ENCODE measurements at places on chromosomes 12 and 14.

DNA sequence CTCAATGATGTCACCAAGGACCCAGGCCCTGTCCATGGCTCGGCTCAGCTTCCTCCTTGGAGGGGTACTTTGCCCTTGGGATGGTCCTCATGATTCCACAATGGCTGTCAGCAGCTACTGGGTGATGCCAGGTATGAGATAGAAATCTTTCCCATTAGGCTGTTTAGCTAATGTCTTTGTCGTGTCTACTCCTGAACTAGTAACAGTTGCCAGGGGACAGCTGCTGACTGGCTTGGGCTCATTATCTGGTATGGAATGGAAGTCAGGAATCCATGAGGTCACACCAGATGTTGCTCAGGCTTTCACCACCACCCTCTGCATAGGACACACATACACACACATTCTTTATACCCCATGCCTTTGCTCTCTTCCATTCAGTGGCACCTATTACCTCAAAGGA is 9.2 kb downstream of the PRPH start:
- DNase-seq: no peak

- no peak for DNase-seq
These were observed 75.3 kb upstream of the DUSP6 start for GRCh38 chr12:89427508-89428156.

DNA sequence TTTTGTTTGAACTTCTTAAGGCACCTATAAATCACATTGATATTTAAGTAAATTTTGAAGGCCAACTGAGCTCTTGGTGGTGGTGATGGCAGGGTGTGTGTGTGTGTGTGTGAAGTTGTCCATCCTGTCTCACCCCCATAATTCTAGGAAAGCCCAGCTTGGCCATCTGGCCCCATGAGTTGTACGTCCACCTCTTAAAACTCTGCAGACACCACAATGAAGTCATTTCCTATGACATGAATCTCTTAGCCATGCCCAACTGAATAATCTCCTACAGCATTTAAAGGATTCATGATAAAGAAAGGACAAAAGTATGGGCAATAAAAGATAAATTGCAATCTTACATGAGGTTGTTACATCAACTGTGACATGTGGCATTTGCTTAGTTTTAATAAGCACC is 123.4 kb downstream of the TTC7B start:
- no peak for DNase-seq

GRCh38 chr14:100871234-100872186 is 32.0 kb downstream of the RTL1 start:
- no peak for DNase-seq

DNA sequence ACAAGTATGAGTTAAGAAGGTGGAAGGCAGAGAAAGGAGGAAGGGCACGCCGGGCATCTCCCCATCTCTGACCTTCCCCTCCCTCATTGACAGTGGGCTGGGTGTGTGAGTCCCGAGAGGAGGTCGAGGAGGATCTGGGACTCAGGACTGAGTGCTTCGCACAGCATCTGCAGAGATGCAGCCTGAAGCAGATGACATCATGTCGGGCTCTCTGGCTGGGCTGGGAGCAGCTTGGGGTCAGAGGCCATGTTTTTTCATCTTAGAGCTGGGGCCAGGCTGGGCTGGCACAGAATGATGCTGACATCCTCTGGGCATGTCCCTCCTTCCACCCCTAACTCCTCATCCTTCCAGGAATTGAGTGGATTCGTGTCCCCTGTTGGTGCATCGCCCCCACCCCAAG is 43.5 kb downstream of the CMKLR1 start:
- no peak for DNase-seq

DNA sequence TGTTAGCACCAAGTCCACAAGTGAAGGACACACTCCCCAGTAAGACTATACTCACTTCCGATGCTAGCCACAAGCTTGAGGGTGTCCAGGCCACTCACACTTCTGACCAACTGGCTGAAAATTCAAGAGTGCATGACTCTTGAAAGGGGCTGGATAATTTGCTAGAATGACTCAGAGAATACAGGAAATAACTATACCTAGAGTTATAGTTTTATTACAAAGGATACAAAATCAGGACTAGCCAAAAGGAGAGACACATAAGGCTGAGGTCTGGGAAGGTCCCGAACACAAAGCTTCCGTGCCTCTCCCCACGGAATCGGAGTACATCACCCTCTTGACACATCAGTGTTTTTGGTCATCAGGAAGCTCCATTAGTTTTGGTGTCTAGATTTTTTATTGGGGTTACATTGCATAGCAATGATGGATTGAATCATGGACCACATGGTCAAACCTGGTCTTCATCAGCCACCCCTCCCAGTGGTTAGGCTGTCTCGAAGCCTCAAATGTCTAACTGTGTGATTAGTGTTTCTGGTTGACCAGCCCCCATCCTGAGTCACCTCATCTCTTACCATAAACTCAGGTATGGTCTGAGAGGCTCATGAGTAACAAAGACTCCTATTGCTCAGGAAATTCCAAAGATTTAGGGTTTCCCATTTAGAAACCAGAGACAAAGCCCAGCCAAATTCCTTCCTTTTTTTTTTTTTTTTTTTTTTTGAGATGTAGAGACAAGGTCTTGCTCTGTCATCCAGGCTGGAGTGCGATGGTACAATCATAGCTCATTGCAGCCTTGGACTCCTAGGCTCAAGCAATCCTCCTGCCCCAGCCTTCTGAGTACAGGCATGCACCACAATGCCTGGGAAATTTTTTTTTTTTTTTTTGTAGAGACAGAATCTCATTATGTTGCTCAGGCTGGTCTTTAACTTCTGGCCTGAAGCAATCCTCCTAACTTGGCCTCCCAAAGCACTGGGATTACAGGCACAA is 472.0 kb upstream of the TBX3 start:
- no peak for DNase-seq

DNA sequence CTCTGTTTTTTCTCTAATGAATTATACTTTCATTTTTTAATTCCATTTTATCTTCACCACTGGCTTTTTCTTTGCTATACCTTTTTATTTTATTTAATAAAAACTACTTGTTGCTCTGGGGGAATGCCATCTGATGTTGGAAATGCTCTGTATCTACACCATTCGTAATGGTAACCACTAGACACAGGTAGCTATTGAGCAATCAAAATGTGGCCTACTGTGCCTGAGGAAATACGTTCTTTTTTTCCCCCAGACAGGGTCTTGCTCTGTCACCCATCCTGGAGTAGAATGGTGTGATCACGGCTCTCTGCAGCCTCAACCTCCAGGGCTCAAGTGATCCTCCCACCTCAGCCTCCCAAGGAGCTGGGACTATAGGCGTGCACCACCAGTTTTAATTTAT is 140.2 kb downstream of the FUT8 start:
- no peak for DNase-seq

GRCh38 chr12:51528852-51529650 is 62.0 kb upstream of the SCN8A start:
- no peak for DNase-seq

GRCh38 chr12:108915632-108916133 is 35.8 kb downstream of the DAO start:
- DNase-seq: no peak

- DNase-seq: no peak
These were observed 188.4 kb downstream of the MED13L start for GRCh38 chr12:116089080-116089479.

GRCh38 chr14:36522347-36522971 is 2.4 kb upstream of the NKX2-1 start:
- no peak for DNase-seq

GRCh38 chr12:24947541-24948419 is 1.1 kb downstream of the BCAT1 start:
- DNase-seq: no peak

DNA sequence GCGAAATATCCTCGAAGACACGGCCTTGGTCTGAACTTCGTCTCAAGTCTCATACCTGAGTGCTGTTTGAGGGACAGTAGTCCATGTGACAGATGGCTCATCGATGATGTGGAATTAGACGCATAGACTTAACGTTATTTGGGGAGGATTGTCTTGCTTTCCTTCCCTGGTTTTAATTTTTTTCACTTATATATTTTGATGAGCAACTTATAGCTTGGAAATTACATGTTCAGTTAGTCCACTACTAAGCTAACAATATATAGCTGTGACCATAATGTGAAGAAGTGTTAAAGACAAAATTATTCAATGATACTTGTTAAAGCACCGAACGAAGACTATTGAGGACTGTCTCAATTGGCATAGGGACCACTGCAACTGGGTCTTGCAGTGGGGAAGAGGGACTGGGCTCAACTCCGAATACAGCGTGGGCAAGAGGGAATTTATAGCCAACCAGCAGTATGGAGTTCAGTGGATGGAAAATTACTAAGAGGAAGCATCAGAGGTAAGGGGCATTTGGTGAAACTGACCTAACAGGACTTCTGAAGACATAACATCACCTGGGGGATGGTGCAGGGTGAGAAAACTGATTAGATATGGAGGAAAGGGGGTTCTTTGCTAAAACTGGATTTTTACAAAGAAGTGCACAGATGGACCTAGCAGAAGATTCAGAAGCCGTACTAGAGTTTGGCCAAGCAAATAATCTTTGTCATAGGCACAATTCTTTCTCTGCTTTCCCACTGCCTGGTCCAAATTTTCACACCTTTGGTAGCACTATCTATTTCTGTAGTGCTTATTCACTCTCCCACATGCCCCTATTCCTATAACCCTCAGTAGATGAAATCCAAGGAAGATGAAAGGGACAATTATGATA is 910 bp upstream of the TM7SF3 start:
- no peak for DNase-seq

DNA sequence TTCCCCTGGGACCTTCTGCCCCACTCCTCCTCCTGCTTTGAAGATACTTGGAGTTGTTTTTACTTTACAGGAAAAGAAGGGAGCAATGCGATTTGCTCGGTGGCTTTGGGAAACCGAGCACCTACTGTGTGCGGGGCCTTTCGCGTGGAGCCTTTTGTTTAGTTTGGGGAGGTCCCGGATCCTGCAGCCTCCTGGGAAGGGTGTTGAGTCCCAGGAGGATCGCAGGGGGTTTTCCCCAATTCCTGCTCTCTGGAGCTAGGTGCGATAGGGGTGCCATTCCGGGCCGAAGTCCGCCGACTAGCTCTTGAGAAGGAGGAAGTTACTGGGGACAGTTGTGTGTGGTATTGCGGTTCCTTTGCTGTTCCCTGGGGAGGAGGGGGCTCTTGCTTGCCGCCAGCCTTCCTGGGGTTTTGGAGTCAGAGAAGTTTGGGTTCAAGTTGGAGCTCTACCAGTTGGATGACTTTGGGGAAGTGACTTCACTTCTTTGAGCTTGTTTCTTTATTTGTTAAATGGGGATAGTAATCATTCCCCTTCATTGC is 1.1 kb downstream of the BRI3BP start:
- DNase-seq: no peak

DNA sequence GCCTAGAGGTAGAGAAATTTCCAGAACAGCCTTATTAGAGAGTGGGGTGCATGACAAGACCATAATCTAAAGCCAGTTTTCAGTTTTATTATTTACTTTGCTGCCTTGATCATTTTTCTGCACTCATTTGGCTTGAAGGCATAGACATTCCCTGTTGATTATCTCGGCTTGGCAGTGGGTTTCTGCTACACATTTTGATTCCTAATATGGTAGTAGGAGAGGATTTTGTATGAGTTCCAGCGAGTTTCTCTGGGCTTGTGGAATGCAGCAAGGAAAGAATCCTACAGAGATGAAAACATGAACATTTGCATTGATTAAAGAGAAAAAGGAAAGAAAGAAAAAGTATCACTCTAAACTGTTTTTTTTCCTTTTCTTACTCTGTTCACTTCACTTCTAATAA is 281.2 kb downstream of the PAWR start:
- DNase-seq: no peak

- no peak for DNase-seq
These were observed 28.5 kb upstream of the ANHX start for GRCh38 chr12:133264173-133264572.

DNA sequence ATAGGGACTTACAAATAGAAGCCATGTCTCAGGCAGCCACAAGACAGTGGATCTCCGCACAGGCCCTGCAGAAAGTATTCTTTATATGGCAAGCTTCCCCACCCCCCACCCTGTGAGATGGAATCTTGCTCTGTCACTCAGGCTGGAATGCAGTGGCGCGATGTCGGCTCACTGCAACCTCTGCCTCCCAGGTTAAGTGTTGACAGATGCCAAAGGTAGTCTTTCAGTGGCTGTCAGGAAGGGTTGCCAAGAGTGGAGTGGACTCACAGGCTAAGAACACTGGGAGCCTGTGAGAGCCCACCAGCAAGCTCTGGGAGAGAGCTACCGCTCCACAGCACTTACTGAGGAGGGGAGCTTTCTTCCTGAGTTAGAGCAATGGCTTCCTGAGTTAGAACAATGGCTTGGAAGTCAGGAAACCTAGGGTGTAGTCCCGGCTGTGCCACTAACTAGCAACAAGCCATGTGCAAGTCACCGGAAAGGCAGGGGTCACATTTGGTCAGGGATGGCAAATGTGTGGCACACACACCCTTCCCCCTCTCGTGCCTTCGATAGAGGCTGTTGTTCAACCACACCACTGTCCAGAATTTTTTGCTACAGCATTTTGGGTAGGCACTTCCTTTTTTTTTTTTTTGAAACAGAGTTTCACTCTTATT is 2.6 kb downstream of the RNASE1 start:
- DNase-seq: no peak

GRCh38 chr14:92646952-92647796 is 101.3 kb downstream of the LGMN start:
- DNase-seq: no peak

GRCh38 chr12:116677202-116677661 is 60.6 kb downstream of the SPRING1 start:
- DNase-seq: no peak

DNA sequence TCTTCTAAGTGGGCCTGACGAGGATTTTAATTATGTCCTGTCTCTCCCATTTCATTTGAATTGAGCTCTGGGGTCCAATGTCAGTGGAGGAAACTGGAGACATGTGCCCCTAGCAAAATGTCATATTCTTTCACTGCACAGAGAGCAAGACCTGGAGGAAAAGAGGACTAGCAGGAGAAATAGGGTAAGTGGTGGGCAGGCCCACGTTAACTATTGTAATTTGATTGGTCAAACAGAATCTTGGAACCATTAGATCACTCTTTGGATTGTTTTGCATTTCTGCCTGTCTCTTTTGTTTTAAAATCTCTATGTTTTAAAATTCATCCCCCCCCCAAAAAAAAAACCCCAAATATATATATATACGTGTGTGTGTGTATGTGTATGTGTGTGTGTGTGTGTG is 113.9 kb upstream of the PELI2 start:
- no peak for DNase-seq

- DNase-seq: no peak
These were observed 6.1 kb downstream of the IFFO1 start for GRCh38 chr12:6549684-6550151.

DNA sequence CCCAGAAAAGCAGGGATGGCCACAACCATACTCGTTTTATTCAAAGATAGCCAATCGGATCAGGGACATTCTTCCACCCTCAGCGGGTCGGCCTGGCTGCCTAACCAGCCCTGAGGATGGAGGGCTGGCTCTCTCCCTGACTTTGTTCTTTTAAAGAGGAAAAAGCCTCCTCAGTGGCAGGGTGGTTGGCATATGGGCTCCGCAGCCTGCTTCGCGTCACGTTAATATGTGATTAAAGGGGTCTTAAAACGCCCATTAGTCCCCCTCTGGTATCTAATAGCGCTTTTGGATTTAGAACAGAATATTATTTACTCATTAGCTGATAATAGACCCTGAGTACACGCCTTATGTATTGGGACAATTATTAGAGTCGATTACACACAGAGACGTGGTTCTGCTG is 199.4 kb downstream of the PHETA1 start:
- no peak for DNase-seq

- no peak for DNase-seq
These were observed 5.8 kb upstream of the HCAR3 start for GRCh38 chr12:122722387-122722786.

GRCh38 chr12:100953217-100953616 is 158.6 kb downstream of the ANO4 start:
- no peak for DNase-seq
